ENCODE measurements at places on chromosomes 6 and 20.
A peak's percentile ranks its signal among the peaks of the same experiment; 100 is the strongest.

- no peak for DNase-seq
Observed at GRCh38 chr6:43636308-43636659, 644 bp downstream of the MAD2L1BP start.

DNA sequence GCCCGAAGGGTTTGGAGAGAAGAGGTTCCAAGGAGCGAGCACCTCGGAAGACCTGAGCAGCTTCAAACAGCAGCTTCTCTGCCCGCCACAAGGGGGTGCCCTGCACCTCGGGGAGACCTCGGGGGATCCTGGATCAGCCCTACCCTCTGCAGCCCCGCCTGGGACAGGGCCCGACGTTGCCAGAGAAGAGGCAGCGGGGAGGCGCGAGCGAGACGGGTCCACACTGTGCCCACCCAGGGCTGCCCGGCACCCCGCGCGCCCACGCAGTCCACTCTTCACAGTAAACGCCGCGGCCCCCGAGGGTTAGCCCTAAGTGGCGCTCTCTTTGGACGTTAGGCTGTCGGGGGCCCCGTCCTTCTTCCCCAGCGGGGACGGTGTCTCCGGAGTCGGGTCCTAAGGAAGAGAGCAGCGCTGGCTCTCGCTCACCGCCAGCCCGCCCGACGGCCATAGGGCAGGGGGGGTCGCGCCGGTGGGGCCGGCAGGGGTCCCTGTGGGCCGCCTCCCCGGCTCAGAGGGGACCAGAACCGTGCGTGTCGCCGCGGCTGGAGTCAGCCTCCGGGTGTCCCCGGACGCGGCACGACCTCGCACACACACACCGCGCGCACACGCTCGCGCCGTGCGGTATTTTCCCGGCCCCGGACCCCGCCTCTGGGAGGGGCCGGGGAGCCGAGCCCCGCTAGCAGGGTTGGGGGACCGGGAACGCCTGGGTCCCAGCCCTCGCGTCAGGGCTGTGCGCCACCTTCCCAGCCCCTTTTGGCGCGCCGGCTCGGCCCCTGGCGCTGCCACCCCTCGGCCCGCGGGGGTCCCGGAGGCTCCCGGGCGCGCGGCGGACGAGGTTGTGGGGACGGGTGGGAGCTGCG lies 929 bp downstream of the CDH22 start:
- peak; percentile 54 for DNase-seq

GRCh38 chr6:104608101-104608500 lies 251.6 kb downstream of the HACE1 start:
- no peak for DNase-seq

DNA sequence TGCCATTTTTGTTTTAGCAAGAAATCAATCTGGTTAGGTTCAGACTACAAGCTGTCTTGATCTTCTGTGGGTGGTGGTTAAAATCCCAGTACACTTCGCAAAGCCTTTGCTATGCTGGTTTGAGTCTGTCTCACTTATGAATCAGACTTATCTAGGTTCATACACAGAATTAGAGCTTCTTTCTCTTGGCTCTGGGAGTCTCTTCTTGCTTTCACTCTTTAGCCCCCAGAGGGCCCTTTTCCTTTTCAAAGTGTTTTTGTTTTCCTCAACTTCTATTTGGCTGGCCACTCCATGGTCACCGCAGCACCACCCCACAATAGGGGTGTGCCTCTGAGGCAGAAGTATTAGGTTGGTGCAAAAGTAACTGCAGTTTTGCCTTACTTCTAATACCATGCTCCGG lies 21.3 kb downstream of the ECI2 start:
- no peak for DNase-seq

DNA sequence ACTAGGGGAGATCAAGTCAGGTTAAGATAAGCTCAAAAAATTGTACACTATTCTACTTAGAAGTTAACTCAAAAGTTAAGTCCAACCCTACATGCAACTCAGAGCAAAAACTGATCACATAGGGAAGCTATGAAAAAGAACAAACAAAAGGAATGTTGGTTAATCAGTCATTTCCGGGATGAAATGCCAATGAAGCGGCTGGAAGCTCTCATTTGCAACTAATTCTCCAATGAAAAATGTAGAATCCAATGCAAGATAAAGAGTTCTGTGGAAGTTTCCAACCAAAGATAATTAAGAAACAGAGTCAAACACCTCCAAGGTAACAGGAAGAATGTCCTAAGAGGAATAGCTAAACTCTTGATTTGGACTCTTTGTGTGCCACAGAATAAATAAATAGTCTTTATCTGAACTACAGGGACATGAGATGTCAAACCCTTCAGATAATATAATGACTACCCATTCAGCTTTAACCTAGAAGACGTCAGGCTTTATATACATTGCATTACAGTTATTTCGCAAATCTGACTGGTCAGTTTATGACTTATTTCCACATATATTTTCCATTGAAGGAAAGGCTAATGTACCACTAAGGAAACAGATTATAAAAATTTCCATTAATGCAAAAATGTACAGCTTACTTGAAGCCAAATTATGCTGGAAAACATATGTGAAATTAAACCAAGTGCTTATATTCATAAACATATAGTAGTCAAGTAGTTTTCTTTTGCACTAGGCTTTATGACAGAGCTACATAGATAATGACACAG lies 48.0 kb upstream of the DST start:
- DNase-seq = no peak

GRCh38 chr6:33175436-33176069 lies 16.7 kb downstream of the COL11A2 start:
- DNase-seq = no peak

- no peak for DNase-seq
Observed at GRCh38 chr6:99614430-99615186, 8.0 kb downstream of the PRDM13 start.

GRCh38 chr20:63917811-63918210 lies 22.9 kb downstream of the DNAJC5 start:
- DNase-seq = no peak

DNA sequence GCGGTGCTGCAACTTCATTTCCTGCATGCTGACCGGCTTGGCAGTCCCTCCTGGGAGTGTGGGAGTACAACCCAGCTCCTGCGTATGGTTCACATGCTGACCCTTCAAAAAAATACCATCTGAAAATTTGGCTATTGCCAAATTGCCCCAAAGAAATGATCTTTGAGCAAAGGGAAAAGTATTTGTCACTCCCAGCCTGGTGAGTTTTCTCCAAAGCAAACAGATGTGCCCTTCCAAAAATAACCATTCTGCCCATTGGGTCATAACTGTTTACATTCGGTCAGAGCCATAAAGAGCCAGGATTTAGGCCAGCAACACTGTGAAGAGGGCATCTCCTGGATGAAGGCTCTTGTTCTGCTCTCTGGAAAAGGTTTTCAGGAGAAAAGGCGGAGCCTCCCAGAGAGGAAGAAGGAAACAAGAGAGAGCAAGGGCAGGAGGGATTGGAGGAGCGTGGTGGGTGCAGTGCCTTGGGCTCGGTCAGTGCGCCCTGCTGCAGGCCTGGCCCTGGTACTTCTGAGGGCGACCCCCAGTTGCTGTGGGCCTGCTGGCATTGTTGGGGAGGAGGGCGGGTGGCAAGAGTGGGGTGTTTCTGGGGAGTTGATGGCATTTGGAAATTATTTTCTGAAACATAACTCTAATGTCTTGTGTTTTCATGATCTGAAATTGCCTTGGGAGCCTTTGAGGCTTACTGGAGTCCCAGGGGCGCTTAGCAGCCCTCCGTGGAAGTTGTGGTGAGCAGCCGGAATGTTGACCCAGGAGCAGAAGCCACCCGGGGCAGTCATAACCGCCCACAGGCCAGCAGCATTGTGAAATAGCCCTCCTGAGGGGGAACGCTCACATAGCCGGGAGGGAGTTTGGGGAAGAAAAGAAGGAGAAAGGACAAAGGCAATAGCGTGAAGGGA lies 248.4 kb downstream of the MYLK4 start:
- DNase-seq = no peak

- no peak for DNase-seq
Observed at GRCh38 chr6:110550353-110550752, 73.9 kb upstream of the SLC22A16 start.

DNA sequence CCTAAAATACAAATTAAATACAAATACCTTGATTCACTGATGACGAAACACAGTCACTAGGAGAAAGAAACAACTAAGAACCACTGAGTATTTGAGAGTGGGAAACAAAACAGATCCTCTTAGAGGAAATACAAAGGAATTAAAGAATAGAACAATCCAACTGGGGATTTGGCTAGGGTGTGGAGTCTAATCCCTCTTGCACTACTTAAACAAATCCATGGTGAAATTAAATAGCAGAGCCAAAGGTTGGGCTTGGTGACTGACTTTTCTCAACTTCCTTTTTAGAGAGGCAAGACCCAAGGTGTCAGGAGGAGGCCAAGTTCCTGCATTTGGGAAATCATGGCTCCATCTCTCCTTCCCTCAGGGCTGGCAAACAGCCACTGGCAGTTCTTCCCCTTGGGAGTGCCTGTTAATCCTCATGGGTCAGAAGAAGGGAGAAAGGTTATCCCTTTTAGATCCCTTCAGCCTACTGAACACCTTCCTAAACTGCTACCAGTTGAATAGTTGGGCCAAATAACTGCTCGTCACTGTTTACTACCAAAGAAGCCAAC lies 101.2 kb upstream of the TRAF3IP2 start:
- no peak for DNase-seq

- DNase-seq = no peak
Observed at GRCh38 chr6:36431197-36431596, 11.5 kb downstream of the PXT1 start.

DNA sequence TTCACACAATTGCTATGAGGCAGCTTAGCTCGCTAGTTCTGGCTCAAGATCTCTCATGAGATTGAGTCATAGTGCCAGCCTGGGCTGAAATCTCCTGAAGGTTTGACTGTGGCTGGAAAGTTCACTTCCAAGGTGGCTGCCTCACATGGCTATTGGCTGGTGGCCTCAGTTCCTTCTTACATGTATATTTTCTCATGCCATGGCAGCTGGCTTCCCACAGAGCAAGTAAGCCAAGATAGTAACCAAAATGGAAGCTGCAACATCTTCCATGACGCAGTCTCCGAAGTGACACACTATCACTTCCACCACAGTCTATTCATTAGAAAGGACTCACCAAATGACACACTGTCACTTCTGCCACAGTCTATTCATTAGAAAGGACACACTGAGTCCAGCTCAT lies 160.4 kb upstream of the PRDM1 start:
- DNase-seq = no peak

GRCh38 chr6:22236626-22237414 lies 60.0 kb downstream of the PRL start:
- DNase-seq = no peak

DNA sequence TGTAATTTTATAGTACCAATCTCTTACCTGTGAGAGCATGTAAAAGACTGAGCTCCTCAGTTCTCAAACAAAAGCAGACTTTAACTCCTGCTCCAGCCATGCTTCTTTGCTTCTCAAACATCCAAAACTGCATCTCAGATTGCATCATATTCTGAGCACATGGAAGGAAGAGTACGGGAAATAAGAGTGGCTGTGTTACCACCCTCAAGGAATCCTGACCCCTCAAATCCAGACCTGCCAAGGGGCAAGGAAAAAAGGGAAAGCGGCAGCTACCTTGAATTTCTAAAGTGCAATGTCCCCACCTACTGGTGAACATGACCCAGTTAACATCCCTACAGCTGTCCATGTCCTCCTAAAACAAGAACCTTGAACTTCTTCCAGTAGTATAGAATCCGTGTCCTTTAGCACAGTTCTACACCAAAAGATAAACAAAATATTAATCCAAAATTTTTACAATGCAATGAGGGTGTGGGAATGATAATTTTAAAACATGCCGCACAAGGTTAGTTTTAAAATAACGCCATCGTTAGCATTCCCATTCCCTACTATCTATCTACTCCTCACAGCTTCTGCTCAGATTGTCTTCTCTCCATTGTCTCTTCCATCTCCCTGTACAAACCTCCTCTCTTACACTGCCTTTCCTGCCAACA lies 34.1 kb upstream of the HLA-DQB1 start:
- DNase-seq = no peak

- DNase-seq = no peak
Observed at GRCh38 chr6:14817074-14817473, 428.8 kb upstream of the JARID2 start.

DNA sequence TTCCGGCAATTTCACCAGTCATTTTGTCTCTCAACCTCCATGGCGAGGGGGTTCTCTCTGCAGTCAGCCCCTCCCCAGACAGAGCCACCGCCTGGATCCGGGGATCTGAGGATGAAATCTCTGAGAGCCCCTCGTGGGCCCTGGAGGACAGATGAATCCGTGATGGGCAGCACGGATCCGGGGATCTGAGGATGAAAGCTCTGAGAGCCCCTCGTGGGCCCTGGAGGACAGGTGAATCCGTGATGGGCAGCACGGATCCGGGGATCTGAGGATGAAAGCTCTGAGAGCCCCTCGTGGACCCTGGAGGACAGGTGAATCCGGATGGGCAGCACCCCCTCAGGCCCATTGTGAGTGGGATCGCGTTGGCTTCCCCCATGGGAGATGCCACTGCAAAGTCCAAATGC lies 106.5 kb downstream of the DACT2 start:
- DNase-seq = no peak

DNA sequence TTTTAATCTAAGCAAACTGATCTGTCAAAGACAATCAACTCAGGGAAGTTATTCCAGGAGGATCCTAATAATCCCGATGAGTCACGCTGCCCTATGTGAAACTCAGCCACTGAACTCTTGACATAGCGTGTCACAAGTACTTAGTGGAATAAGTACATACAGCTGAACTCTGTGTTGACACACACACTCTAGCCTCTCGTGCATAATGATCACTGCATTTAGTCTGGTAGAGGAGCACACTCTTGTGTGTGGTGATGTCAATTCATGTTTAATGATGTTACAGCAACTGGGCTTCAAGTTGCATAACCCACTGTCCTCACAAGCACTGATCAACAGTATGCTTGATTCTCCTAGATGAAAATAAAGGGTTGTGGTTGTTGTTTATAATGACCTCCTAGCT lies 148.3 kb downstream of the HACE1 start:
- DNase-seq = no peak

- DNase-seq = no peak
Observed at GRCh38 chr6:11356404-11357155, 124.1 kb upstream of the NEDD9 start.

- no peak for DNase-seq
Observed at GRCh38 chr6:169296170-169296569, 42.5 kb upstream of the THBS2 start.

DNA sequence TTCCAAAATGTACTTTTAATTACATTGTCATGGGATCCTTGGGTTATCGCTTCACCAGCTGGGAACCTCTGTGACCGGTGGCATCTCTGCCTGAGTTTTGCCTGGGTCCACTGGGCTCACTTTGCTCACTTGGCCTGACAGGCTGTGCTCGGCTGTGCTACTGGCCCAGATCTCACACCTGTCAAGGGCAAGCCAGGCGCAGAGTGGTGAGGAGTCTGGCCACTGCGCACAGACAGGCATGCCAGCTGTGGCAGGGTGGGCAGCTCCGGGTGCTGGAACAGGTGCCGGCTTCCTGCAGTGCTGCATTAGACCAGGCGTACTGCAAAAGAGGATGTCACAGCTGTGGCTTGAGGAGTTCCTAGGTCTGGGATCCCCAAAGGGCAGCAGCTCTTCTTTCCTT lies 489.8 kb downstream of the TENT5A start:
- no peak for DNase-seq

DNA sequence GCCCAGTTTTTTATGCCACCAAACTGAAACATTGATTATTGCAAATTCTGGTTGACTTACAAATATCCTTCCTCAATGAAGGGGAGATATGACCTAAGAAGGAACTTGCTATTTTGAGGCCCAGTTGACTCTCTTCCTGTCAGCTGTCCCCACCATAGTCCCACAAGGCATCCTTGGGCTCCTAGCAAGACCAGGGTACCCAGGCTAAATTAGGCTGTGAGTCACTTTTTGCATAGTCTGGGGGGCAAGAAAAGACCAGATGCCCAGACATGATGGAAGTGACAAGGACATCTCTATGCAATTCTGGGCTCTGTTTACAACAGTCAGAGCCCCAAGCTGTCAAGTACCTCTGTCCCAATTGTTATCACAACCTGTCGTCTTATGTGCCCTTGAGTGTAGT lies 31.8 kb upstream of the MAFB start:
- DNase-seq = no peak

Measured in activated T-helper 1 cell treated with anti-CD3 and anti-CD28 coated beads, Interleukin-2, amount 50 U/mL, for 16 hours (primary cell).